ENCODE measurements at places on chromosomes 6 and 20. TPM values are rescaled to one million over a fixed set of nuclear protein-coding genes. Genes with fewer than 3 reads are reported as not detected.

Gene RAET1G
- not detected for total RNA-seq

Gene CENPQ
- total RNA-seq, result 0.14 TPM

Gene WFDC2
- not detected for total RNA-seq

Gene ZBTB12
- 0.33 TPM for total RNA-seq

Gene HINT3
- total RNA-seq, result 10.4 TPM

Gene KHDC1
- total RNA-seq, result 0.71 TPM

Gene SLC22A7
- not detected for total RNA-seq

Gene NRN1
- not detected for total RNA-seq

Gene DLK2
- total RNA-seq, result 0.19 TPM

Gene TMEM244
- not detected for total RNA-seq

Gene DDO
- not detected for total RNA-seq

Gene UBD
- not detected for total RNA-seq

Gene VSTM2L
- not detected for total RNA-seq

Gene TRIM40
- not detected for total RNA-seq

Gene ANKRD66
- total RNA-seq, result not detected

Gene PRDM1
- 83.4 TPM for total RNA-seq

Gene RSPO3
- total RNA-seq, result not detected

Gene HLA-DRA
- total RNA-seq, result 50.3 TPM

Gene GPSM3
- total RNA-seq, result 190 TPM

Gene STMND1
- total RNA-seq, result not detected

Gene MROH8
- total RNA-seq, result 1.1 TPM

Gene POLR1H
- total RNA-seq, result 36.5 TPM

Gene SLC22A16
- total RNA-seq, result not detected

Gene RPS6KA2
- total RNA-seq, result 5.6 TPM

Gene CDH22
- not detected for total RNA-seq

Gene TEAD3
- not detected for total RNA-seq

Gene ISM1
- 1.1 TPM for total RNA-seq

Gene BPIFB2
- not detected for total RNA-seq

Gene CFB
- total RNA-seq, result 2.2 TPM

Gene SRXN1
- total RNA-seq, result 1.4 TPM

Gene C20orf144
- 0.17 TPM for total RNA-seq

Gene BEND6
- total RNA-seq, result not detected

Gene NOP56
- 261 TPM for total RNA-seq

Gene DEFB124
- not detected for total RNA-seq

Gene SLC35B3
- 2.4 TPM for total RNA-seq

Gene EYA2
- not detected for total RNA-seq

Gene ADGB
- total RNA-seq, result not detected

Gene TRIM10
- total RNA-seq, result not detected

Gene DSP
- 0.14 TPM for total RNA-seq

Gene BIRC7
- not detected for total RNA-seq

Gene SYCP2
- total RNA-seq, result 4.6 TPM

Gene ULBP1
- total RNA-seq, result 0.14 TPM

Gene RSPH9
- not detected for total RNA-seq

Gene CST1
- not detected for total RNA-seq

Gene VIP
- total RNA-seq, result not detected

Gene C6orf15
- not detected for total RNA-seq

Gene COL20A1
- 0.03 TPM for total RNA-seq

Gene PKHD1
- not detected for total RNA-seq

Gene SF3B5
- total RNA-seq, result 124 TPM

All from CD4-positive, alpha-beta T cell (primary cell).